ENCODE measurements at places on chromosomes 5 and 9.

- DNase-seq, result peak; percentile 13
Observed at GRCh38 chr9:22528485-22528884, 81.9 kb downstream of the DMRTA1 start.

DNA sequence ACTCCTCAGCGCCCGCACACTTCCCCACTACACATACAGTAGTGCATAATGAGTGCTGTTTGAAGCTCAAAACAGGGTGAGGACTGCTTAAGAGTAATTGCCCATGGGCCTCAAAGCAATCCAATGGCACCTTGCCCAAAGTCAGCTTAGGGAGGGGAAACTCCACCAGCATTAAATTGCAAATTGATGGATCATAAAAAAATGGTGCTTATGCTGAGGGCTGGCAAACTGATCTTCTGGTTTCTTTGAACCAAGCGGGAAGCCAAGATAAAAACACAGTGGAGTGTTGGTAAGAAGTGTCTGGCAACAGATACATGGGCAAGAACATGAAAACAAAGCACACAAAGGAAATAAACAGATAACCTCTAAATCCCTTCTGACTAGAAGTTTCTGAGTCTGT is 28.0 kb downstream of the TLE1 start:
- DNase-seq, result no peak

DNA sequence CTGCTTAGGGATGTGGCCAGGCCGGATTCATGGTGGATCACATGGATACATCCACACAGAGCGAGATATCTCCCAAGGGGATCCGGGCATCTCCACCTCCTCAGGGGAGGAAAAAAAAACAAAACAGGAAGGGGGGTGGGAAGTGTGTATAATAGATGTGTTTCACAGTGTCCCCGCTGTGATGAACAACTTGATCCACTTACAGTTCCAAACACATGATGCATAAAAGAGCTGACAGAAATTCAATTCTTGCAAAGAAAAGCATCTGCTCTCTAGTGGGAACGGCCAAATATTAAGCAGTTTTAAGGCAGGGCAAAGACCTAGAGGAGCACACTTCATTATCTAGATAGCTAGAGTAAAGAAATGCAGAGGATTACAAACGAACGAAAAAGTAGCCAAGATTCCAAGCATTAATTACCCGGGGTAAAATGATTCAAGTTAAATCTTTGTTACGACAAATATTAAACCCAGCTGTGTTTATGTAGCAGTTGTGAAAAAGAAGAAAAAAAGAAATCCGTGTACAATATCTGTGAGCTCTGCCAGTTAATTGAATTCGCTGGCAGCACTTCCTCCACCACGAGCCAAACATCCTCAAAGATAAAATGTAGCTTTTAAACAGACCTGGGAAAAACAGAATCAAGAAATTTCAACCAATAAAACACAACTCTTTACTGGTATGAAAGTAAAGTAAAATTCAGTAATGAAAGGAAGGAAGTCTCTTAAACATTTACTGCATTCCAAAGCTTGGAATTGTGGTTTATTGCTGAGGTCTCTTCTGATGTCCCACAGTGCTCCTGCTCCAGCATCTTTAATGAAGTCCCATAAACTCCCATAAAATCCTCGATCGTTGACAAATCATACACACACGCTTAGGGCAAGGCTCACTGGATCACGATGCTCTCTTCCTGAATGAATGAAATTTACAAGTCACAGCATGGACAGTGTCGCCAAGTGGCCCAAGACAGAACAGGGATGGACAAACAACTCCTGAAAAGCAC is 213.0 kb downstream of the CRB2 start:
- DNase-seq, result no peak

GRCh38 chr9:10112070-10112469 is 500.7 kb downstream of the PTPRD start:
- no peak for DNase-seq

- peak; percentile 45 for DNase-seq
Observed at GRCh38 chr5:163565931-163566608, 60.7 kb downstream of the MAT2B start.

DNA sequence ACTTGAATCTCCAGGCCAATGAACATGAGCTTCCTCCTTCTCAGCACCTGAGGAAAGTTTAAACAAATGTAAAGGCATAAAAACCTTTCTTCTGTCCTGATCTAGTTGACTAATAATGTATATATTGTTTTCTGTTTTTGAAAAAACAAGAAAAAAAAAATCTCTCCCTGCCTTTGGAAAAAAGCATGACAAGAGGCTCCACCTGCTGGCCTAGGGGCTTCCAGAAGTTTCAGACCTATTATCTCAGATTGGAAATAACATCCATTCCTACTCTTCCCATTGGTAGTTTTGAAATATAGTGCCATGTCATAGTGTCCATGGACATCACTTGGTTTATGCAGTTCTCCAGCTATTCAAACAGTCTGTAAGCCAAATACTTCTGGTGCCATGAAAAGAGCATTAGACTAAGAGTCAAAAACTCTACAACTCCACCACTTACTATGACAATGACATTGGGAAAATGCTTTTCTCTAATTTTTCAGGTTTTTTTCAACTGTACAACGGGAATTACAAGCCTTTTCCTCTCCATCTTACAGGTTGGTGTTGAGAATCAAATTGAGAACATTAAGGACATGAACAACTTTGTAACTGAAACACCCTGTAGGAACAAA is 409.6 kb upstream of the MPDZ start:
- peak; percentile 14 for DNase-seq

DNA sequence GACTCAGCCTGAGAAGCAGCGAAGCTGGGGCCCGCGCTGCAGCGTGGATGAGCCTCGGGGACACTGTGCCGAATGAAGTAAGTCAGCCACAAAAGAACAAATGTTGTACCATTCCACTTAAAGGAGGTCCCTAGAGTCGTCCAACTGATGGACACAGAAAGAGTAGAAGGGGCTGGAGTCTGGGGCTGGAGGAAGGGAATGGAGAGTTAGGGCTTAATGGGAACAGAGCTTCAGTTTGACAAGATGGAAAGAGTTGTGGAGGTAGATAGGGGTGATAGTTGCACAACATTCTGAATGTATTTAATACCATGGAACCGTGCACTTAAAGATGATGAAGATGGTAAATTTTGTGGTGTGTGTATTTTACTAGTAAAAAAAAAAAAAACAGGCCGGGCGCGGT is 119.9 kb downstream of the EHMT1 start:
- no peak for DNase-seq

GRCh38 chr9:96256800-96257199 is 45.2 kb downstream of the HSD17B3 start:
- DNase-seq, result peak; percentile 55

- no peak for DNase-seq
Observed at GRCh38 chr9:72749276-72749675, 203.6 kb downstream of the ALDH1A1 start.

DNA sequence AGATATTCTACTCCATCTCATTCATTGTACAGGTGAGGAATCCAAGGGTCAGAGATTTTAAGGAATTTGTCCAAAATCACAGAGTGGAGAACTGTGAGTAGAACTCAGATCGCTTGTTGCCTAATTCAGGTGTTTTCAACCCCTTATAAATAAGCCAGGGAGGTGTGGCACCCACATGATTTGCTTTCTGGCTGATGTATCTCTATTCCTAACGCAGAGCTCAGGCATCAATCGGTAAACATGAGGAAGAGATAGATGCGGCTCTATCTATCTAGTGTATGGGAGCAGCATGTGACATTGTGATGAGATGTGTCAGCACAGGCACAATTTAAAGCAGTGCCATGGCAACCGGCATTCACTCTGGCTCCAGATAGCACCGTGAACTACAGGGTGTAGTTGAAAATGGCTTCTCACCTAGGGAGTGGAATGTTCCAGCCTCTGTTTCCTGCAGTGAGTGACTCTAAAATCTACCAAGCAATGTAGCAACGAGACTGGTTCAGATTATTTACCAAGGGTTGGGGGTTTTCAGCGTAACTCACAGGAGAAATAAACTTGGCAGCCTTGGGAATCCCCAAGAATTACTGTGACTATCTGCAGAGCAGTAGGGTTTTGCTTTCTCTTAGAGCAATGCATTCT is 53.4 kb upstream of the SUB1 start:
- DNase-seq, result peak; percentile 71

DNA sequence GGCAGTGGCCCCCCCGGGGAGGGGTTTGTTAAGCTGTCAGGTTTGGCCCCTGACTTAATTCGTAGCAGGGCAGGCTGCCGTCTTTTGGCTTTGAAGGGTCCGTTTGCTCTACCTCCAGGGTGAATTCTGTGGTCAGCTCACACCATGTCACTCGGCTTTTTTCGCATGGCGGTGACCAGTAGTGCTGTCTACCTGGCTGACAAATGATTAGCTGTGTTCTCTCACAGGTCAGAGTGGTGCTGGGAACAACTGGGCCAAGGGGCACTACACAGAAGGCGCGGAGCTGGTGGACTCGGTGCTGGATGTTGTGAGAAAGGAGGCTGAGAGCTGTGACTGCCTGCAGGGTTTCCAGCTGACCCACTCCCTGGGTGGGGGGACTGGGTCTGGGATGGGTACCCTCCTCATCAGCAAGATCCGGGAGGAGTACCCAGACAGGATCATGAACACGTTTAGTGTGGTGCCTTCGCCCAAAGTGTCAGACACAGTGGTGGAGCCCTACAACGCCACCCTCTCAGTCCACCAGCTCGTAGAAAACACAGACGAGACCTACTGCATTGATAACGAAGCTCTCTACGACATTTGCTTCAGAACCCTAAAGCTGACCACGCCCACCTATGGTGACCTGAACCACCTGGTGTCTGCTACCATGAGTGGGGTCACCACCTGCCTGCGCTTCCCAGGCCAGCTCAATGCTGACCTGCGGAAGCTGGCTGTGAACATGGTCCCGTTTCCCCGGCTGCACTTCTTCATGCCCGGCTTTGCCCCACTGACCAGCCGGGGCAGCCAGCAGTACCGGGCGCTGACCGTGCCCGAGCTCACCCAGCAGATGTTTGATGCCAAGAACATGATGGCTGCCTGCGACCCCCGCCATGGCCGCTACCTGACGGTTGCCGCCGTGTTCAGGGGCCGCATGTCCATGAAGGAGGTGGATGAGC is 1.4 kb downstream of the TUBB4B start:
- no peak for DNase-seq

- no peak for DNase-seq
Observed at GRCh38 chr5:179749857-179750508, 17.4 kb downstream of the MAML1 start.

- DNase-seq, result no peak
Observed at GRCh38 chr5:156527611-156528010, 200.6 kb downstream of the SGCD start.

DNA sequence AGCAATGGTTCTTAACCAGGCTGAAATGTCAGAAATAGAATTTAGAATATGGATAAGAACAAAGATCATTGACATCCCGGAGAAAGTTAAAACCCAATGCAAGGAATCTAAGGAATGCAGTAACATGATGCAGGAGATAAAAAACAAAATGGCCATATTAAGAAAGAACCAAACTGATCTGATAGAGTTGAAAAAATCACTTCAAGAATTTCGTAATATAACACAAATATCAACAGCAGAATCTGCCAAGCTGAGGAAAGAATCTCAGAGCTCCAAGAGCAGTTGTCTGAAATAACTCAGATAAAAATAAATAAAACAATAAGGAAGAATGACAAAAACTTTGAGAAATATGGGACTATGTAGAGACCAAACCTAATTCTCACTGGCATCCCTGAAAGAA is 37.8 kb upstream of the TAS2R1 start:
- DNase-seq, result no peak

GRCh38 chr5:133475986-133476385 is 136.4 kb downstream of the FSTL4 start:
- DNase-seq, result peak; percentile 32

GRCh38 chr5:63553073-63553472 is 409.2 kb downstream of the HTR1A start:
- no peak for DNase-seq

GRCh38 chr5:162248107-162248713 is 180.6 kb downstream of the GABRG2 start:
- DNase-seq, result no peak

DNA sequence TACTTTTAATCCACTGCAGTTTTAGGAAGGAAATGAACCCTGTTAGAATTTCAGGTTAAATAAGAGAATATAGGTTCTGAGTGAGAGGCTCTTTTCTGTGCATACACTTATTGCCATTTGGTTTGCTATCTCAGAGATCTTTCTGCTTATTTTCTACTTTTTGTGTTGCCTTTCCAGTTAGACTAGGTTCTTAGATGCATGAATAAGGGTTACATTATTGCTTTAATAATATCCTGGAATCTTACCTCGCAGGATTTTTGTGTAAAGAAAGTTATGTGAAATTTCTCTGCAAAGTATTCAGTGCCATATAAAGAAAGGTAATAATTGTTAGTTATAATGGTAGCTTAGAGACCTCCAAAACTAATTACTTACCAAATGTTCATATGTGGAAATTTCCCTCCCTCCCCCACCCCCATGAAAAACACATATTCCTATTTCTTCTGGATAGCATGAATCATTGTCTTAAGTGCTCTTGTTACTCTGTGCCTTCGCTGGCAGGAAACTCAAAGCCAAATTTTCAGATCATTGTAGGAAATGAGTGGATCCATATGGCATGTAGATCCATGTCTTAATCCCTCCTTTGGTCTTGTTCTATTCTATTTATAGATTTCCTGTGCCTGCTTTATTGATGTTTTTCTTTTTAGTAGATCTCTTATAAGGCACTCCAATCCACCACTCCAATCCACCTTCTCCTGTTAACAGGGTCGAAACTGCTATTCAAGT is 2.7 kb upstream of the APBA1 start:
- DNase-seq, result peak; percentile 75

DNA sequence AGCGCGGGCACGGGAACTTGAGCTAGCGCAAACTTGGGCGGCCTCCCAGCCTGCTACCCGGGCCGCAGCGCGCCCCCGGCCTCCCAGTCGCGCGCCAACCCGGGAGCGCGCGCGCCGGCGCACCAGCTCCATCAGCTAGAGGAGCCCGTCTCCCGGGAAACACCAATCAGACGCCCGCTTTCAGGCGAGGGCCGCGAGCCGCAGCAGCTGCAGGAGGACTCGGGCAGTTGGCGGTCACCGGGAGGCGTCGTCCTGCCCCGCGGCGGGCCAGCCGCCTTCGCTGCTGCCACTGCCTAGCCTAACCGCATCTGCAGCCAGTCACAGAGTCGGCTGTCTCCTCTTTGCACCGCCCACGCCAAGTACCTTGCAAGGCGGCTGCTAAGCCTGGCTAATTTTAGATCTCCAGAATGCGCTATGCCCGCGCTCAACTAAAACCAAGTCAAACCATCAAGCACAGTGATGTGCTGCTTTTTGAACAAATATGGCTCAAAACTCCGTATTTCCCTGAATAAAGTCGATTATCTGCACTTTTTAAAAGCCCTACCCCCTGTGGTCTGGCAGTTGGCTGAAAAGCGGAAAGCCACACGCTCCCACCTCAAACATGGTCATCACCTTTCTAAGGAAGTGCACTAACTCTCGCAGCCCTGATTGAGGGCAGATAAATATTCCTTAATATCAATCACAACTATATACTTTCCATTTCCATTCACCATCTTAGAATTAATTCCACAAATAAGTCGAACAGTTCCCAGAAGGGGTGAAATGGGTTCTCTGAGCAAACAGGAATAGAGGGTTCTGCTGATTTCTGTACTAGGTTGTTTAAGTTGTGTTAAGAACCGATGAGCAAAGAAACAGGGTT is 221.8 kb downstream of the MEF2C start:
- DNase-seq, result peak; percentile 78

DNA sequence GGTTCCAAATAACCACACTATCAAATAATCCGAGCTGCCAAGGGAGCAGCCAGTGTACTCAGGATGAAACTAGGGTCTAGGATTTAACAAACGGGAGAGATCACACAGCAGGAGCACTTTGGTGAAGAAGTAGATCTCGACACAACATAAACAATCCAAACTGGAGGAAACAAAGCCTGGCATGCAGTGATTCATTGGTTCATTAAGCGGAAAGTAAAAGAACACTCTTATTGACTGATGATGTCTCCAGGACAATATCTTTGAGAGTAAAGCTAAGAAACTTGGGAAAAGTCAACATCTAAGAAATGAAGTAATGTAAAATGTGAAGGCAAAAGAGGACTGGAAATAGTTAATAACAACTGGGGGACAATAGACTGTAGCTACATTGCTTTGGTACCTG is 1478.3 kb upstream of the CDH9 start:
- no peak for DNase-seq

All from ELR (cell line).